ENCODE measurements at places on chromosomes 12 and 14.

- DNase-seq: no peak
Observed at GRCh38 chr14:71478542-71478941, 453.7 kb upstream of the RGS6 start.

DNA sequence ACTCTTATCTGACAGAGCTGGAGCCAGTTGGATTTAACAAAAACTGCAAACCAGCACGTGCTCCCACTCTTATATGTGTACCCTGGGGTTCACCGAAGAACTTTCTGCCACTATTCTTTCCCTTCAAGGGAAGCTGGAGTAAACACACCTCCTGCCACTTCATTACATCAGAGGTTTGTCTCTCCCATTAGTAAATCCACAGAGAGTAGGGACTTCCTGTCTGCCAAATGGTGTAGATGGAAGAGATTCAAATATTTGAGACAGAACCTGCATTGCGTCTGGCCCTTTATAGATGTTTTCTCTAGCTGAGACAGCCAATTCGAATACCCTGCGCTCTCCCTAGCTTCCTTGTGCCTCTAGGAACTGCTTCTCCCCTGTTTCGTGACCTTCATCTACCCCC lies 29.1 kb upstream of the AEBP2 start:
- DNase-seq: no peak

- no peak for DNase-seq
Observed at GRCh38 chr14:24982472-24983155, 67.3 kb downstream of the STXBP6 start.

GRCh38 chr14:51436630-51437029 lies 196.6 kb downstream of the TMX1 start:
- no peak for DNase-seq

DNA sequence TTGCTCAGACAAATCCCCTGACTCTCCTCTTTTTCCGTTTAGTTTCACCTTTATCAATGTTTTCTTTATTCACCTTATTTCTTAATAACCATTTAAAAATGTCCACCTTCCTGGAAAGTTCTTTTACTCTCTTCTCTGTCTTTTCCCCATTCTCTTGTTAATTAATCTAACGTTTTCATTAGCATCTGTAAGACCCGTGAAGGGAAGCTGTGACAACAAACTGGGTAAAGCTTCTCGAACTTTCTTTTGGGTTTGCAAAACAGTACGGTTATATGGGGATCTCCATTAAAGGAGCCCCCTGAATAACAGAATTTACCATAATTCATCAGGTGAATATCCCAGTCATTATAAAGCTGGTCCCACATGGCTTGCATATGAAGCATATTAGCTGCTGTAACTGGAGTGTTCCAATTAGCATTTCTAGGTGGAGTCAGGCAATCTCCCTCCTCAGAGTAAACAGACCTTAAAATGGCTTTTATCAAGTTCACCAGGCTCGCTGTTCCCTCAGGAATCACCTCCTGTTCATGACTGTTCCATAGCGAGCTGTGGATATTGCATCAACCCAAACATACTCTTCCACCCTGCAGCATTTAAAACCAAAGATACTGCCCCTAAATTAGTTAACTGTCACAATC lies 42.4 kb downstream of the TMEM30B start:
- DNase-seq: no peak
